ENCODE measurements at places on chromosomes 7 and 10. TPM values are rescaled to one million over a fixed set of nuclear protein-coding genes. Genes with fewer than 3 reads are reported as not detected.

Gene ZNF365
- polyA plus RNA-seq: 0.40 TPM

Gene HHEX
- polyA plus RNA-seq: 4.7 TPM

Gene PRKCQ
- 1.5 TPM for polyA plus RNA-seq

Gene SEMA4G
- 5.1 TPM for polyA plus RNA-seq

Gene MKX
- polyA plus RNA-seq: 0.06 TPM

Gene GDF10
- polyA plus RNA-seq: not detected

Gene HGF
- 2.7 TPM for polyA plus RNA-seq

GRCh38 chr10:8084799-8085198 is 30.3 kb downstream of the GATA3 start:
- no peak for DNase-seq

DNA sequence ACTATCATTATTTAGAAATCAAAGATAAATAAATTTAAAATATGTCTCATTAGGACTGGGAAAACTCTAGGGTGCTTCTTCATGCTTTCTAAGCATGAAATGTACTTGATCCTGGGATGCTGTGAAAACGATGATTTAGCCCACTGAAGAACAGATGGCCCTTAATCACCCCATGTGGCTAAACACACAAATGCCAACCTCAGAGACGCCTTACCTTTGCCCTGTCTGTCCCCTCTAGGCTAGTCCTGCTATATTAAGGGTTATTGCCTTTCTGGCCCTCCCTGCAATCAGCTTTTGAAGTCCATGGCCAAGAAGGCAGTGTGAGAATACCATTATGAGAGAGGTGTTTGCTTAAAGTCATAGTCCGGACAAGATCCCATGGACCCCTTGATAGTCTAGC is 217.2 kb downstream of the TWIST1 start:
- no peak for DNase-seq

DNA sequence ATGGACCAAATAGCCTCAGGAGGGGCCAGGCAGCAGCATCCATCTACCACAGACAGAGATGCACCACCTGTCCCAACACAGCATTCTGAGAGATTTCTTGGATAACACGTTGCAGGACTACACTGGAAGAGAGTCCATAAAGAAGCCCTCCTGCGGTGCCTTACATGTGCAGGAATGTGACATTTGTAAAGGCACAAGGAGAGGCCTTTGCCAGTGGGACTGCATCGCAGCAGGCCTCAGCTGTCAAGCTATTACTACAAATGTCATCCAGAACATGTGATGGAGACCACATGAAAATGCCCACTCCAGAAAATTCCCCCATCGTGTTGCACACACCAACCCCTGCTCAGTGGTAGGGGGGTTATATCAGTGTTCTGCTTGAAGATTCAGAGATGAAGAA is 77.4 kb downstream of the ATXN7L1 start:
- DNase-seq: no peak

DNA sequence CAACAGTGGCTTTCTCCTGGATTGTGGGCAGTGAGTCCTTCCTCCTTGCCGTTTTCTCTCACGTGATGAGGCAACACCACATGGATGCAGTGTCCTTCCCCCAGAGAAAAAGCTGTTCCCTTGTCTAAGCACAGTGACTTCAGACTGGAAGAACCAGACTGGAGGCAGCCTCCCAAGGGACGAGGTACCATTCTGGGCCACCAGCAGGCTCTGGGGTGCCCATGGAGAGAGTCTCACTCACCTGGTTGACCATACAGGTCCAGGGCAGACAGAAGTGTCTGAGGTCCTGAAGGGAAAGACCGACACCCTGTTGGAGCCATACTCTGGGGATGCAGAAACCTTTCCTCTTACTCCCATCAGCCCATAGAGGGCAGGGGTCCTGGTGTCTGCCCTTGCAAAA is 69.2 kb upstream of the DOCK1 start:
- no peak for DNase-seq

DNA sequence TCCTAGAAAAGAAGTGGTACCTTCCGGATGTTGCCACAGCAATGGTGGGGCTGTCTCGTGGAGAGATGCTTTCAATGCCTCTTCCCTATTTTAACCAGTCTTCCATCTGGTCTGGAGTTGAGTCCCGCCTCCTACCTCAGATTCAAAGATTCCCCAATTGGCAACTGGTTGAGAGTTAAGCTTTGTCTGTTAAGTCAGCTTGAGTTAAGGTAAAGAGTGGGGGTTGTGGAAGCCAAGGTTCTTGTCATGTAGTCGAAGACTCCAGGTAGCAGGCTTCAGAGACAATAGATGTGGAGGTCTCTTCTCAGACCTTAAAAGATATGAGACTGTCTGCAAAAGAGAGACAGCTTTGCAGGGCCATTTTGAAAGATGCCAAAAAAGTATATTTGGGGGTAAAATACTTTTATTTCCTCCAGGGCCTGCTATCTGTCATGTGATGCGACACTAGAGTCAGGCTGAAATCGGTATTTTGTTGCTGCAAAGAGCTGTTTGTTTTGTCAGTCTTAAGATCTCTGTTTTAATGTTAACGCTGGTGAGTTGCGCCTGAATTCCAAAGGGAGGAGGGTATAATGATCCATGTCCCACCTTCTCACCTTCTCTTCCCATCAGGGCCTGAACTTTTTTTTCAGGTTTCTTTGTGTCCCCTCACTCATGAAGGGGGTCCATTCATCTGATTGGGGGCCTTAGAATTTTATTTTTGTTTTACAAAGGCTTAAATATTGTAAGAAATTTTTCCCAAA is 40.4 kb upstream of the SCIN start:
- no peak for DNase-seq

- DNase-seq: no peak
Measured at GRCh38 chr10:1366322-1366691, 310.1 kb downstream of the WDR37 start.

- no peak for DNase-seq
Measured at GRCh38 chr7:26081638-26082037, 70.4 kb upstream of the NFE2L3 start.

GRCh38 chr7:40937879-40938278 is 765.0 kb downstream of the INHBA start:
- DNase-seq: no peak

DNA sequence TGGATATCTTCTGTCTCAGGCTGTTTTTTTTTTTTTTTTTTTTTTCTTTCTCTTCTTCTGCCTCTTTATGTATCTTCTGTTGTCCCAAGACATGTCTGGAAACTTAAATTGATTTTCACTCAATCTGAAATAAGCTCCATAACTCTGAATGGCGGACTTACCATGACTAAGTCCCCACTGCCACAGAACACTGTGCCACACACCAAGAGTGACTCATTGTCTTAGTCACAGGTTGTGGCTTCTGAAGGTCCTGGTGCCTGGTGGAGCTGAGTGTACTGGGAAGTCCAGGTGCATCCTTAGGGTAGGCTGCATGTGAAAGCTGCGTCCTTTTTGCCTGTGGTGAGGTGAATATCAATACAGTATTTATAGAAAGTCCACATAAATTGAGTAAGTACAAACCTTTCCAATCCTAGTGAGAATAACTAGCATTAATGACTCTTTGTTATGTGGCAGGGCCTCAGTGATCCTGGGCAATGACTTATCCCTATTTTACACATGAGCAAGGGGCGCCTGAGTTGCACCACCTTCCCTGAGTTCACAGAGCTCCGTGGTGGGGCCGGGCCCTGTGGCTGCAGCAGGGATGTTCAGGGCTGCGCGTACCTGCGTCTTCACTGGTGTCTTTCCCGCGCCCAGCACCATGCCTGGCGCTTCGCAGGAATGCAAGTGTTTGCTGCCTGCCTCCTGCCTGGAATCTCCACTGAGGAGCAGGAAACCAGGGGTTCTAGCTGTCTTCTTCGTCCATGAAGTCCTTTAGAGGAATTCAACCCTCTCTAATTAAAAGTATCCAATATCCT is 4.3 kb downstream of the PFKP start:
- no peak for DNase-seq

GRCh38 chr10:119022846-119023552 is 6.5 kb upstream of the NANOS1 start:
- DNase-seq: no peak

GRCh38 chr10:52308251-52309031 is 5.6 kb upstream of the DKK1 start:
- peak; percentile 90 for DNase-seq

DNA sequence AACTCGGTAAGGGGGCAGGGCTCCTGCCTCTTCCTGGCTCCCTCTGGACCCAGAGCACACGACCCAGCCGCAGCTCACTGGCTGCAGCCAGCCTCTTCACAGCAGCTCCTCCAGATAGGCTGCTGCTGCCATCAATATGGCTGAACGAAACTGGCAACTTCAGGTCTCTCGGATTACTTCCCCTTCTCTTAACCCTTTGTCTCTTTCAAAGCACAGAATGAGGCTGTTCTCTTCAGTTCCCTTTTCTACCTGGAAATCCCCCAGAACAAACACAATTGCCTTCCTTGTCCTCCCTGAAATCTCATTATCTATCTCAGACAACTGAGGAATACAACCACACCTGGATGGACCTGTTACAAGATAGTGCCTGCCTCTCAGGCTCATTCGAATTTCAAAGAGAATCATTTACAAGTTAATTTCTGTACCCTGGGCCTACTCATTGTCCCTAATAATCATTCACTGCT is 193.4 kb upstream of the MBL2 start:
- DNase-seq: no peak
